Endothelial cell of coronary artery (primary cell): ENCODE measurements at places on chromosomes 11 and 22. TPM values are rescaled to one million over a fixed set of nuclear protein-coding genes. Genes with fewer than 3 reads are reported as not detected.

The MICAL2 gene
- total RNA-seq = 203 and 443 TPM in 2 replicates

The PRSS23 gene
- total RNA-seq = 309 and 318 TPM in 2 replicates

The RBX1 gene
- 59.9 and 69.1 TPM in 2 replicates for total RNA-seq

The PRR33 gene
- total RNA-seq = not detected in 2 replicates

The GLYAT gene
- not detected in 2 replicates for total RNA-seq

The SREBF2 gene
- 23.4 and 40.6 TPM in 2 replicates for total RNA-seq

The GALNT18 gene
- 0.63 and 3.0 TPM in 2 replicates for total RNA-seq

The MYBPC3 gene
- not detected in 2 replicates for total RNA-seq

The KRTAP5-7 gene
- not detected in 2 replicates for total RNA-seq

The INS gene
- total RNA-seq = not detected in 2 replicates

The MISFA gene
- 0.54 and 1.1 TPM in 2 replicates for total RNA-seq

The PLEKHB1 gene
- total RNA-seq = 0.36 and 0.85 TPM in 2 replicates
